Adrenal gland (tissue), 19 donors: ENCODE measurements at places on chromosomes 11 and 22. TPM values are rescaled to one million over a fixed set of nuclear protein-coding genes. Genes with fewer than 3 reads are reported as not detected.

The ZNF280A gene
- 1.7 TPM for total RNA-seq

- no peaks in the 10 kb centered on the region for H3K27me3 ChIP-seq
- DNase-seq = no peak
- no peak overlapping the region for H3K27ac ChIP-seq
Observed at GRCh38 chr11:119332111-119332765, 2.1 kb upstream of the RNF26 start.

The PYGM gene
- total RNA-seq = 3.4 TPM

GRCh38 chr11:114353443-114353842 lies 46.9 kb downstream of the C11orf71 start:
- H3K4me3 ChIP-seq = no peak overlapping the region
- no peaks in the 10 kb centered on the region for H3K27me3 ChIP-seq
- no peak for DNase-seq
- H3K36me3 ChIP-seq = no peaks in the 10 kb centered on the region
- no peak overlapping the region for H3K27ac ChIP-seq

The KCNC1 gene
- total RNA-seq = not detected

The MS4A8 gene
- total RNA-seq = not detected

The MUC5AC gene
- total RNA-seq = not detected

DNA sequence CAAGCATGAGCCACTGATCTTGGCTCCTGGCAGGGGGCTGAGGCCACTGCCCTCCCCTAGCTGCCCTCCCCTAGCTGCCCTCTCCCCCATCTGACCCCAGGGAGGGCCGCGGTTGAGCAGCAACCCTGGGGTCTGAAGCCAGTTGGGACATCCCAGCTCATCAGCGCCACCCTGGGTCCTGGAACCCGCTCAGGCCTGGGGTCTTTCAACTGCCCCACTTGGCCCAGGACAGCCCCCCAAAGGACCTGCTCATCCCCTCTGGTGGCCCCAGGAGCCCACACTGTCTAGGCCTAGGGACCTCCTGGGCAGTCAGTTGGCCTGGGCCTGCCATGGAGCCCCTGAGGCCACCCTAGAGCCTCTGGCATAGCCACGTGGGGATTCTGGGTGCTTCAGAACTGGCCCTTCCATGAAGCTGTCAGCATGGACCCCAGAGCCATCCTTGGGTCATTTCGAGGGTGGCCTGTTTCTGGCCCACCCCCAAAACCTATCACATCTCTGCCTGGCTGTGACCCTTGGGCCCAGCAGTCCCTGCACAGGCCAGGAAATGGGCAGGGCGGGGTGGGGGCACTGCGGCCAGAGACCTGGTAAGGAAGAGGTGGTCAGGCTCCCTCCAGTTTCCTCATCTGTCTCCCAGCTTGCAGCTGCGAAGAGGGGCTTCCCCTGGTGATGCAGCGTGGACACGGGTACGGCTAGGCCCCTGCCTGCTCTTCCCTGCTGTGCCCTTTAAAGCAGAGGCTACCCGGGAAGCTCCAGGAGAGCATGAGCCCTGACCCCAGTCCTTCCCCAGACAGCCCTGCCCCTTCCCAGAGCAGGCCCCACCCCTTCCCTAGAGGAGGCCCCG lies 37.9 kb downstream of the MUC2 start:
- H3K4me3 ChIP-seq = no peak overlapping the region
- no peaks in the 10 kb centered on the region for H3K4me1 ChIP-seq
- no peaks in the 10 kb centered on the region for H3K36me3 ChIP-seq
- H3K27me3 ChIP-seq = peaks cover 3% of the 10 kb centered on the region
